A172 (cell line): ENCODE measurements at places on chromosomes 11 and 22. TPM values are rescaled to one million over a fixed set of nuclear protein-coding genes. Genes with fewer than 3 reads are reported as not detected.

The UPB1 gene
- not detected in 2 replicates for total RNA-seq

The SOX10 gene
- total RNA-seq: not detected in 2 replicates

The CYP2D6 gene
- total RNA-seq: 0.03 and 0.46 TPM in 2 replicates

The TTLL1 gene
- 4.7 and 6.6 TPM in 2 replicates for total RNA-seq

The TMEM191B gene
- 0.55 TPM in 1 of 2 replicates, not detected in the other for total RNA-seq

The OR1S1 gene
- total RNA-seq: not detected in 2 replicates

DNA sequence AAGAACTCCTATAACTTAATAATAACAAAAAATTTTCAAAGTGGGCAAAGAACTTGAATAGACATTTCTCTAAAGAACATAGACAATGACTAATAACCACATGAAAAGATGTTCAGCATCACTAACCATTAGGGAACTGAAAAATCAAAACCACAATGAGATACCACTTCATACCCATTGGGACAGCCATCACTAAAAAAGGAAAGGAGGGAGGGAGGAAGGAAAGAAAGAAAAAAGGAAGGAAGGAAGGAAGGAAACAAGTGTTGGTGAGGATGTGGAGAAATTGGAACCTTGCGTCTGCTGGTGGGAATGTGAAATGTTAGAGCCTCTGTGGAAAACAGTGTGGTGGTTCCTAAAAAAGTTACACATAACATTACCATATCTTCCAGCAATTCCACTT is 55.8 kb downstream of the MS4A13 start:
- no peak for DNase-seq

- DNase-seq: peak; percentile 70
These were observed 20.6 kb upstream of the PLEKHB1 start for GRCh38 chr11:73625696-73626318.

The OR52H1 gene
- total RNA-seq: not detected in 2 replicates

The GTSE1 gene
- 13.7 and 14.4 TPM in 2 replicates for total RNA-seq

GRCh38 chr11:60169264-60169915 is 13.5 kb downstream of the MS4A6A start:
- DNase-seq: peak; percentile 87

The MRPL11 gene
- total RNA-seq: 80.0 and 127 TPM in 2 replicates

DNA sequence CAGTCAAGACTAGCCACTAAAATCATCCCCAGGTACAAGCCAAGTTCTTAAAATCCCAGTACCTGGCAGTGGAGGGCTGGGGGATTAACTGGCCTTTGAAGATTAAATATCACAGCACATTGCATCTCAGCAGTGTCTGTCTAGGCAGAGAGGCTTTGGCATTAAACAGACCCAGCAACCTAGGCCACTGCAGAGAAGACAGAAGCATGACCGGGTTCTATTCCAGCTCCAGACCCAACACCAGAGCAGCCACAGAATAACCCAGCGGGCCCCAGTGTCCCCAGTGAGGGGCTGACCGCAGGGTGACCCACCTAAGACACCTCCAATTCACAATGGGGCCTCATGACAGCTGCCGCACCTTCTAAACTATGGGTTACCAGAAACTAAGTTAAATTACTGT is 88.2 kb downstream of the SHANK2 start:
- no peak for DNase-seq

- no peak for DNase-seq
These were observed 307.5 kb downstream of the NTM start for GRCh38 chr11:131677828-131678470.

DNA sequence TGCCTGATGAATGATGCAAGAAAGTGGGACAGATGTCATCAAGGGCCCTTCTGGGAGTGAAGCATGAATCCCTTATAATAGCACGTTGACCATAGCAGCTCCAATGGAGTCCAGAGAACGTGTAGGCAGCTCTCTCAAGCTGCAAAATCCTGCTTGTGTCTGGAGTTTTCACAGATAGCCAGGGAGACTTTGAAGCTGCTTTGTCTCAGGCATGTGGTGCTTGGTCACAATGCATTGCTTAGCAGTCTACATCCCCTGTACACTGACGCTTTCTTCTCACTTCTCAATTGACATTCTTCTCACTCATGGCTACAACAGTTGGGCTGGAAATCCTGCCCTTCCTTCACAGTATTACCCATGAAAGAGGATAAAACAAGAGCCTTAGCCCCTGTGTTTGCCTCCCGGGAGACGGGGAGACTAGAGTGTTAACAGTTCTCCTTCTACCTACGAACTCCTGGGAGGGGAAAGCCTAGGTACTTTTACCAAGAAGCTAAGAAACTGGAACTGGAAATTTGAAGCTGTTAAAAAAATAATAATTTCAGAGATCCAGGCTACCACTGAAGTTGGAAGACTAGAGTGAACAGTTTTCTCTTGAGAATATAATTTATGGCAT is 20.7 kb upstream of the MMP7 start:
- DNase-seq: no peak

The PKDREJ gene
- total RNA-seq: under 0.01 TPM in 1 of 2 replicates, not detected in the other

DNA sequence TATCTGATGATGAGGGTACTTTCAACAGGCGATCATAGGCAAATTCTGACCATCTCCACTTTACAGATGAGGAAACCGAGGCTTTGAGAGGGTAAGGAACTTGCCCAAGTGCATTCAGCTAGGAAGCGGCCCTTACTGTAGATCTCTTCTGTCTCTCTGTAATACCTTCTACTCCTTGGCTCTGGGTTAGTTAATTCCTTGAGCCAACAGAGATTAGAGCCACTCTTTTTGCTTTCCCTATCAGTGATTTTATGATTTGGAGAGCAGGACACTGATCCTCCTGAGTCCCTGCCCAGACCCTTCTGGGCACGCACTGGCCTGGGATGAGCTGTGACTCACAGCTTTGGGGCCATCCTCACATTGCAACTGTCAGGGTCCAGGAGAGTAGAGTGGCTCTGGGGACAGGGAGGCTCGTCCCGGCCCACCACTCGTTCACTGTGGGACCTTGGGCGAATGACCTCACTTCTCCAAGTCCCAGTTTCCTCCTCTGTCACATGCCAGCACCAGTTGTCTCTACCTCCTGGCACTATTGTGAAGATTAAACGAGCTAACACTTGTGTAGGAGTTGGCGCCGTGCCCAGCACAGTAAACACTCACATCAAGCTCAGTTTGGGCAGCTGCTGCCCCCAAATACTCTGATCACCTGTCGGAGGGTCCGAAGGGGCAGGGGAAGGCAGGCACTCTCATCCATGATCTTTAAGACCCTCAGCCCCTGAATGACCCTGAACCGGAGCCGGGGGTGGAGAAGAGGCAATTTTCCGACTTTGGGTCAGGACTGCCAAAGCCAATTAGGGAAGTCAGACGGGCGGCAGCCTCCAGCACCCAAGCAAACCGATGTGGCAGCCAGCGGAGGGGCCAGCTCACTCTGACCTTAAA is 235.0 kb downstream of the MIAT start:
- DNase-seq: no peak

DNA sequence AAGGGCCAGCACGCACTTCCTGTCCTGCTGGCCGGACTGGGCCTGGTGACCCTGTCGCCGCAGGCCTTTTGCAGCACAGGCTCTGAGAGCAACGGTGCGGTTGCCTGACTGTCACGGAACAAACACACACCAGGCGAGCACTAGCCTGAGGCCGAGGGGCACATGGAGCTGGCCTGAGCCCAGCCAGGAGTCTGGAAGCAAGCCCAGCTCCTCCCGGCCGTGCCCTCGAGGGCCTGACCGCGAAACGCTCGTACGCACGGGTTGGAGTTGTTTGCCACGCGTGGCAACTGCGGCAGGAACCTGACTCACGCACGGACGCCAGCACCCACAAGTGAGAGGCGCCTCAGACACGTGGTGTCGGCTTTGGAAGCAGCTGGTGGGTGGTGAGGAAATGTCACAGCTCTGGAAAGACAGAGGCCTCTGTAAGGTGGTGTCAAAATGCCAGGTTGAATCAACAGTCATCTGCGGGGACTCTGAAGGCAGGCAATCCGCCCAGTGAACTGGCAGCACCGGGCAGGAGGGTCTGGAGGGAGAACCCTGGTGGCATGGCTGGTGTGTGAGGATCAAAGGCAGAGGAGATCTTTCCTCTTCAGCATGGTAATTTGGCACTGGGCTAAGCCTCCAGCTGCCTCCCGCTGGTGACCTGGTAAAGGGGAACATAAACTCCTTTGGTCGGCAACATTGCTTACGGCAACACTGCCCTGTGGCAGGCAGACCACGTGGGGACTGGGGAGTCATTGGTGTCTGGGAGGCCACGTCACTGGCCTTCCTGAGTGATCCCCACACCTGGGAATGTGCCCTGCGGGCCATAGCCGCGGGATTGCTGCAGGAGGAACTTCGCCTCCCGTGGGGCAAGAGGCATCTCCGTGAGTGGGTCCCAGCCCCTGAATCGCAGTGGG is 15.3 kb upstream of the IL17REL start:
- no peak for DNase-seq
